NCI-H187 treated with DMSO at 0.1 percent for 48 hours (cell line): ENCODE measurements at places on chromosomes 3 and 15.

DNA sequence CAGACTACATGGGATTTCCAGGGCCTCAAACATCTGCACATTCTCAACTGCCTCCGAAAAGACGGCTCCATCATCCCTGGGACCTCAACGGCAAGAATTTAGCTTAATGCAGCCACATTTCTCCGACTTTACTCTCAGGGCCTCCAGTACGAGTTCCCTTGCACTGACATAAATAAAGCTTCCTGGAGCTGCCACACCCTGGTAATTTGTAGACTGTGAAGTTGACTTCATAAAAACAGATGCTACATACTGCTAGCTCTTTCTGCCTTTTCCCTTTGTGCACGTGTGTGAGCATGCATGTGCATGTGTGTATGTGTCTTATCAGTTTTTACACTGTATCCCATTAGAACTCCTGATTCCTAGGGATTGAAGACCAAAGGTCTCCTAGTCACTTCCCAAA lies 122.7 kb downstream of the NTRK3 start:
- DNase-seq = no peak

DNA sequence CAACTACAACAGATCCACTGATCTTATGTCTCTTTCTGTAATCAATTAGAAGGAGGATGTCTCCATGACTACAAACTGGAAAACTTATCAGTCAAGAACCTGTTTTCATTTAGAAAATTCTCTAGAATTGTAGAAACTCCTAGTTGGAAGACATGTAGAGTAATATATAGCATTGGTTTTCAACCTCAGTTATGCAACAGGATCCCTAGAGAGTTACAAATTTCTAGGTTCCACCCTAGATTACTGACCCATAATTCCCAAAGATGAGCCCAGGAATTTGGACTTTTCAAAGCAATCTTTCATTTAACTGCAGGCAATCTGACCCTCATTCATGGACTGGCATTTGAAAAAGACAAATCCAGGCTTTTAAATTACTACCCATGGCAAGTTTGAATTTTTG lies 116.9 kb upstream of the RAP2B start:
- DNase-seq = no peak

DNA sequence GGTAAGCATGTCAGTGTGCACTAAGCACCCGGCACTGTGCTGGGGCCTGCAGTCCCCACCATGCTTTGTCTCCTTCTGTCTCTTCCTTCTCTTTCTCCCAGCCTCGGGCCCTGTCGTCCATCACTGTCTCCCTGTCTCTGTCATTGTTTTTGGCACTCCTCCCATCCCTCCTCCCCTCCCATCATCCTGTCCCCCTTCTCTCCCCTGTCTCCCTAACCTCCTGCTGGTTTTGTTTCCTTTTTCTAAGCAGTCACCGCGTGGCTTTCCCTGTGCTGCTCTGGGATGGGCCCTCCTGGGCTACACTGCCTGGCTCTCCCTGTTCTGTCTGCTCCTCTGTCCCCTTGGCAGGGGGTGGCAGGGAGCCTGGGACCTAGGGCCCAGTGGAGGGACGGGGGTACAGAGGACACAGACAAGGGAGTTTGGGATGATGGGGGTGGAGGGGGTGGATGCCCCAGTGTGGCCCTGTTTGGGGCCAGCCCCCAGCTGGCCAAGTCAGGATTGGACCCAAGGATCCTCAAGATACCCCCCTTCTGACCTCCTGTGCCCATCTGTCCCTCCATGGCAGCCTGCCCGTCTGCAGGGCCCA lies 5.7 kb downstream of the CHST13 start:
- DNase-seq = no peak

DNA sequence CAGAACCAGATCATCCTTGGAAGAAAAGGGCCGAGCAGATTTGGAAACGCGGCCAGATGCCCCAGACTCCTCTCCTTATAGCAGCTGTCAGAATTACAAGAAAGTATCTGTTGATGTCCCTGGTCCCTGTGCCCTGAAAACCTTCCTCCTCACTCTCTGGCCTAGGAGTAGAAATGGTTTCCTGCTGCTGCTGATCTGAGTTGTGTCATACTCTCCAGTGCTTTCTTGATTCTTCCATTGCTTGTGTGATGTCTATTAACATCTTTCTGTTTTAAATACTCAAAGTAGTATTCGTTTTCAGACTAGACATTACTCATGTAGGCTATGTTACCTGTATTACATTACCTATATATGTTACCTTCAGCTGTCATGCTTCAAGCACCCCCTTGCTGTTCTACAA lies 26.8 kb upstream of the HERC1 start:
- DNase-seq = no peak

DNA sequence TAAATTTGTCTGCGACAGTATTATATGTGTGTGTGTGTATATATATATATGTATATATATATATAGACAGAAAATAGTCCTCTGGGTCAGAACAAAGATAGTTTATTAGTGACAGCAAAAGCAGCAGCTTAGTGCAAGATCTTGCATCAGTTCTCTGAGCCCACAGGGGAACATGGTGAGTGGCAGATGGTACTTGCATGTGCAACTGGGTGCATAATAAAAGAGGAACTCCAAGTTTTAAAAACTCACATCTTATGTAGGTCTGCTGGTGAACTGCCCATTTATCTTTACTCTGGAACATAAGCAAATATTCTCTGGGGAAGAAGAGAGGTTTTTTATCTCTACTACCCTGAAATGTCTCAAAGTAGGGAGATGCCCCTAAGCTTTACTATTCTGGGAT lies 276.4 kb downstream of the POLQ start:
- DNase-seq = no peak

DNA sequence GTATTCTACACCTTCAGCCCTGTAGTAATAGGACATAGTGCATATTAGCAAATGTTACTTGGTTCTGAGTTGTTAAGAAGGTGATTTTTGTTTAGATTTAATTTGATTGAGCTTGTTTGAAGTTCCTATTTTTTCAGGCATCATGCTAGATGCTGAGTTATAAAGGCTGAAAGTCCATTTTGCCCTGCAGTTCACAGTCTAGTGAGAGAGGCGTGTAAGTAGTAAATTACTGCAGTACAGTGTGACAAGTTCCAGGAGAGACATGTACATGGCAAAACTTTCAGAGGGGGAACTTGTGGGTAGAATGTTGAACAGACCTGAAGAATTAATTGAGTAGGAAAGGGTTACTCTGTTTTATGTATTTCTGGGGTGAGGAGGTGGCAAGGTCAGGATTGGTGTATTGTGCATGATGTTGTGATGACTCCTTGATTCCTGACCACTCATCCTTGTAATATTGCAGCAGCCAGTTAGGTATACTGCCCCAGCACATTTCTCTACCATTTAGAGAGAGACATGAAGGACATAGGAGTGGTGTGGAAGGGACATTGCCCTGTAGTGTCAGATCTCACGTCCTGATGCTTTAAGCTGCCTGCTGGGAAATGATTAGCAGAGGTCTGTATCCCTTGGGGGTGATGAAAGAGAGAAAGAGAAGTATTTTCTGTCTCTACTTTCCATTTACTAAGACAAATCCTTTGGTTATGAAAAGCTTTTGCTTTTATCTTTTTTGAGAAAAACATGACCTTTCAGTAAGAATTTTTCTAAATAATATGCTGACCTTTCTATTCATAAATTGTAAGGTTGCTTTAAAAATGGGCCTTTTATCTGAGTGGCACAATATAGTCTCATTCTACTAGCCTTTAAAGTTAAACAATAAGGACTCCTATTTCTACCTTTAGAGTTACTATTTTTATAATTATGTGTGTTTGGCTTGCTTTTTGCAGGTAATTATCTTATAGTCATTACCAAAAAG lies 16.9 kb downstream of the SACM1L start:
- DNase-seq = no peak

- DNase-seq = no peak
Observed at GRCh38 chr3:51585197-51585596, 46.7 kb downstream of the RAD54L2 start.
